ENCODE measurements at places on chromosomes 3 and 15.

DNA sequence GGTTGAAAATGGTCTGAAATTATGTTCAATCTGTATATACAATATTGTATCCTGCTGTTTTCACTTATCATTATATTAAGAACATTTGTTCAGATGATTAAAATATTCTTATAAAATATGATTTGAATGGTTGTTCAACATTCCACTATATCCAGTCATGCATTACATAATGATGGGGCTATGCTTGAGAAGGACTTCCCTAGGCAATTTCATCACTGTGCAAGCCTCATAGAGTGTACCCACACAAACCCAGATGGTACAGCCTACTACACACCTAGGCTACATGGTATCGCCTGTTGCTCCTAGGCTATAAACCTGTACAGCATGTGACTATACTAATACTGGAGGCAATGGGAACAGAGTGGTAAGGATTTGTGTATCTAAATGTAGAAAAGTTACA, 30.5 kb downstream of the SLC7A14 start:
- DNase-seq = no peak

DNA sequence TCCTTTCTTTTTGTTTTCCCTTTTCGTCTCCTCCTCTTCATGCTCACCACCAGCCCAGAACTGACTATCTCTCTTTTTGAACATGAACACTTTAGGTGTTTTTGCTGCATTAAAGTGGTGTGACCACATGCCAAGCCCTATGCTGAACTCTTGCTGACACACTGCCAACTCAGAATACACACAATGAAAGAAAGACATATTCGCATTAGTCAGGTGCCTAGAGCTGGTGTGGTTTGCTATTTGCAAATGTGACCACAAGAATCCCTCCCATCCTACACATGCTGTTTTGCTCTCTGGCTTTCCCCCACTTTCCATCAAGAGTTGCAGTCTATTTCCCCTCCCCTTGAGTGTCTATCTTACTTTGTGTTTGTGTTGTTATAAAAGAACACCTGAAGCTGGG, 967.8 kb upstream of the CFAP20DC start:
- no peak for DNase-seq

- no peak for DNase-seq
Observed at GRCh38 chr3:43879166-43879565, 188.4 kb downstream of the ABHD5 start.

GRCh38 chr15:100341750-100342560, at the start of gene ADAMTS17:
TSS of gene ADAMTS17 (minus strand) at chr15:100341975. CDS start at chr15:100341899, 76 bp downstream.
- DNase-seq = peak; percentile 96

- no peak for DNase-seq
Observed at GRCh38 chr3:152097770-152098169, 171.0 kb upstream of the MBNL1 start.

DNA sequence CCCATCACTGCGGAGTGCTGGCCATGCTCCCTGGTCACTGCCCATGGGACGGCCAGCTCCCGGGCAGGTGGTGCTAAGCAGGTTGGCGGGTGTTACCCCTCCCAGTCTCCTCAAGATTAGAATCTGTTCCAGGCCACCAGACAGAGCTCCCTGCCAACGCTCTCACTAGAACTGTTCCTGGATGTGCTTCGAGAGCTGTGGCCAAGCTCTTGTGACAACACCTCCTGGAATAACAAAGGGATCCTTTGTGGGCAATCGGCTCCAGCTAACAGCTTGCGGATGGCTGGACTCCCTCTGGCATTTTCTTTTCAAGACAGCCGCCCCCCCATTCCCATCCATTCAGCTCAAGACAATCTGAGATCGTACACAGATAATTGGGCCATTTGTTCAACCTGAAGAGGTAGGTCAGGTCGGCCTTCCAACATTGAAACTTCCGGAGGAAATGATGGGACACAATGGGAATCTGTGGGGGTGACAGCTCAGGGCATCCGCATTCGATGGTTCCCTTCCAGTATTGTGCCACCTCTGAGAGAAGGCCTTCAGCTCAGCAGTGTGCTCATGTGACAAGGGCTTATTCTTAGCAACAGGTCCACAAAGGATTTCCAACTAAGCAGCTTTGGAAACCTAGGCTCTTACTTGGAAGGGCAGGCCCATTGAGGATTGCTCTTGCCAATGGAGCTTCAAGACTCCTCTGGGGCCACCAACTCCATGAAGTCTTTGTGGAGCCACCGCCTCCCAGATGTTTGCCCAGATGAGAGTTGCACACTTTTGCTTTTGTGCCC, 11.6 kb upstream of the EPHB3 start:
- DNase-seq = peak; percentile 71

- DNase-seq = no peak
Observed at GRCh38 chr3:82088749-82089148, 327.3 kb upstream of the GBE1 start.

DNA sequence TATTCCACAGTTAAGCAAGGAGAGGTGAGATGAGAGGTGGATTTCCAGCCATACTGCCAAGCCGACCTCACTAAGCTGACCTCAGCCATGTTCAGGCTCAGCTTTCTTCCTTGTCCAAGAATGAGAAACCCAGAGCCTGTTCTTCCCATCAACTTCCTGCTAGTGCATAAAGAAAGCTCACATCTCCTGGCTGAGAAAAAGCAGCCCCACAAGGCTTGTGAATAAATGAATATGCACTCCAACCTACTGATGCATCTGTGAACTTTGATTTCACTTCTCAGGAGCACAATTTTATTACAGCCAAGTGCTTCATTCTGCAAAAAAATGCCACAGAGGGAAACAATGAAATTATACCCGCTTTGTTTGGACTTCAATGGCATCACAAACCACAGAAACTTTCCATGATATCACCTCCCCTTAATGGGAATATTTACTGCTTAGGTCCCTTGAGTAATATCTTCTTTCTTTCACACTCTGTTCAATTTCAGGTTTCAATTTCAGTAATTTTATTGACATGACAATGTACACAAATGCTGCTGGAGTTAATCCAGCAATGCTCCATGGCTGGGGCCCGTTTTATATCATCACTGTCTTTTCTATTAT, 437.0 kb upstream of the PPP2R3A start:
- DNase-seq = no peak

GRCh38 chr15:39031596-39031995, 467.0 kb upstream of the RASGRP1 start:
- DNase-seq = no peak

DNA sequence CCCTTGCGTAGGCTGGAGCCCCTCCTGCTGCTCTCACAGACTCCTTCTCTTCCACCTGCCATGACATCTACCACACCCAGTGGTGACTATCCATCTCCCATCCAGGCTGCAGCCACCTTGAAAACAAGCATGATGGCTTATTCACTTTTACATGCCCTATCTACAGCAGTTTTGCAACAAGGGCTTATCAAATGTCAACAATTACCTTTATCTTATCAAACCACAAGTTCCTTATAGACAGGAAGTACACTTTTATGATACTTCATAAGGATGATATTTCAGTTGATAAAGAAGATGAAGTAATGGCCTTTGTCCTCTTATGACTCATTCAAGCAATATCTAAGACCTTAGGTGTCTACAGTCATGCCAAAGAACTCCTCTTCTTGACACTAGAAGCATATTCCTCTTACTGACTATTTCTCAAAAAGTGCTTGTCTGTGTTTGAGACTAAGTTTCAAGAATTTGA, 125.3 kb upstream of the SPRED1 start:
- no peak for DNase-seq

Measured in breast epithelium (tissue), 4 donors.